ENCODE measurements at places on chromosomes 11 and 22. TPM values are rescaled to one million over a fixed set of nuclear protein-coding genes. Genes with fewer than 3 reads are reported as not detected.
A peak's percentile ranks its signal among the peaks of the same experiment; 100 is the strongest.

BRSK2 gene
- total RNA-seq, result 0.15 TPM

CCDC87 gene
- total RNA-seq, result not detected

MMP8 gene
- not detected for total RNA-seq

KDM2A gene
- 47.0 TPM for total RNA-seq

DNA sequence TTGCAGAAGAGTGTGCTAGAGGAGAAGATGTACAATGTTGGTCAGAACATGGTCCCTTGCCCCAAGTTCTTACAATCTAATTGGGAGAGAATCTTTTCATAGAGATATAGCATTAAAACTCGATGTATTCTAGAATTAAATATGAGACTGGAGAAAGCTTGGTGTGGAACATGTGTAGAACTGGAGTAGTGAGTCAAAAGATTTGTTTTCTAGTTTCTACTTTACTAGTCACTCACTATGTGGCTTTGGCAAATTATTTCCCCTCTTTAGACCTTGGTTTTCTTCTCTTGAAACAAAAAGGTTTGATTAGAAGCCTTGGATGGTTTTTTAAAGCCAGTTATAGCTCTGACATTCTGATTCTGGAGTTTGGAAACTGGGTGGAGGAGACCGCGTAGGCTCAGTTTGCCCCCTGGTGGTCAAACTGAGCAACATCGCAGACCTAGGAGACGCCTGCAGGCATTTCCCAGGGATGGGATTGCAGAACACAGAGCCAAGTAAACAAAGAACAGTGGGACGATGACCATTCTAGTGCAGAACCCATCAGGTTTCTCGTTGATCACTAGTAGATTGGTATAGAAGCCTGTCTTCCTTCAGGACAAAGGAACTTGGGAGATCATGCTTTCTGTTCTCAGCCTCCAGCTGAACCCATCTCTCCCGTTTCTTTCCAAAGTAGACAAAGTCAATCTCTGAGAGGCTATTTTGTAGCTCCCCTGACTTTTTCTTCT is 8.5 kb upstream of the CHRDL2 start:
- H3K27me3 ChIP-seq, result no peaks in the 10 kb centered on the region
- DNase-seq, result no peak
- H3K4me1 ChIP-seq, result no peaks in the 10 kb centered on the region
- no peak overlapping the region for H3K27ac ChIP-seq

GRCh38 chr11:101583251-101584128 is at the start of gene TRPC6:
Gene TRPC6 (minus strand): TSS chr11:101584007. CDS start chr11:101583503, 504 bp downstream.
- H3K4me3 ChIP-seq, result peak within 1 kb of the TSS; percentile 85
- H3K36me3 ChIP-seq, result no peaks in the 10 kb centered on the region

DNA sequence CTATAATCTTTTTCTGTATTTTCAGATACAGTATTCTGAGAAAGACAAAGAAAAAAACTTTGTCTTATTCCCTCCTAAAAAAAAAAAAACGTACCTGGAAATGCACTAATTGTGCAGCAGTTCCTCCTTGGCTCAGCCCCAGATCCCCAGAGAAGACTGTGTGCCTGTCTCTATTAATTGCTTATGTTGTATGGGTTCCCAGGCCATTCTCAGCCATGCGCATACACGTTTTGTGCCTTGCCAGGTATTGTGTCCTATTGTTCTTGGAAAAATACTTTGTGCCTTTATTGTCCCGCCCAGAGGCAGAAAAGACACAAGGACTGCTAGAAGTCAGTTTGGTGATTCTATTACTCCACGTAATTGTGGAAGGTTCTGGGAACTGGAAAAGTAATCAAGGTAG is 91.2 kb downstream of the PIWIL4 start:
- no peak overlapping the region for H3K27ac ChIP-seq
- H3K4me1 ChIP-seq, result no peaks in the 10 kb centered on the region
- DNase-seq, result no peak
- no peaks in the 10 kb centered on the region for H3K36me3 ChIP-seq
- H3K4me3 ChIP-seq, result no peak overlapping the region

DNA sequence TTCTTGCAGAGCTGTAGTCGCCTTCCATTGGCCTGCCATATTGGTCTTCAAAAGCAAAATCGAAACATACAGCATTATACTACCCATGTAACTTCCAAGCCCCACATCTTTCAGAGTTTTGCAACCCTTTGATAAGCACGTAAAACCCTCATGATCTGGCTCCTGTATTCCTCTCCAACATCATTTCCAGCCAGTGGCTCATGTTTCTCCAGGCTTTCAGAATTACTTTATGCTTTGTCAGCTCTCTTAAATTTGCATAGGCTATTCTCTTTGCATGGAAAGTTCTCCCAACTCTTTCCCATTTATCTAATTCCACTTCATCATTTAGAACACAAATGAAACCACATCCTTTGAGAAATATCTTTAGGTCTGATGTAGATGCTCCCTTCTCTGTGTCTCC is 67.8 kb upstream of the DDI1 start:
- H3K27me3 ChIP-seq, result no peaks in the 10 kb centered on the region
- no peak overlapping the region for H3K27ac ChIP-seq
- DNase-seq, result no peak
- H3K4me1 ChIP-seq, result no peaks in the 10 kb centered on the region
- no peaks in the 10 kb centered on the region for H3K36me3 ChIP-seq

GRCh38 chr11:58057481-58057880 is 26.7 kb downstream of the OR6Q1 start:
- no peak overlapping the region for H3K27ac ChIP-seq
- no peak for DNase-seq
- no peaks in the 10 kb centered on the region for H3K36me3 ChIP-seq
- no peak overlapping the region for H3K4me3 ChIP-seq
- H3K27me3 ChIP-seq, result no peaks in the 10 kb centered on the region

DNA sequence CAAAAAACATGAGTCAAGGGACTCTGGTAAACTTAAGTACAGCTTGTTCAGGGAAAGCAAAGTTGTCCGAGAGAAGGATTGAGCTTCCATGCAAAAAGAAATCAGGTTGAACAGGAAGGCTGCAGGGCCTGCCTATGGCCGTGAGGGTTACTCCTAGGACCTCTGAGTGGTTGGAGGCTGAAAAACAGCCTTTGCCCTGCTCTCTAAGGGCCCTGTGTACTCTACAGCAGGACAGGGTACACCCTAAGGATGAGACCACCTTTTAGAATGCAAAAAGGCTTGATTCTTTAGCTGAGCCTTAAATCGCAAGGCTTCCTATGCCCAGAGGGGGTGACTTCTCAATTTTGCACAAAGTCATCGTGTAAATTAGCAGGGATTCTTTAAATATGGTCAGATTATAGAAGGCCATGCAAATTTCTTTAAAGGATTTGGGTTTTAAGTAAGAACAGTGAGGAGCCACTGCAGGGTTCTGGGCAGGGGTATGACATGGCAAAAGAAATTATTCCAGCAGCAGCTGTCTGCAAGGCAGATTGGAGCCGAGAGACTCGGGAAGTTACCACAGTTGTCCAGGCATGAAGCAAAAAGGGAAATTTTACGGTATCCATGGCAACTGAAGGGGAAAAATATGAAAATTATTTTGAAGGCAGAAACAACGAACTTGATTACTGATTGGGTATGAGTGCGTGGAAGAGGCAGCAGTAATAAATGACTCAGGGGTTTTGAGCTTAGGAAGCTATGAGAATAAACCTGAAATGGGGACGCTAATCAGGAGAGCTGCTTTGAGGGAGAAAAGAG is 91.8 kb downstream of the FAM76B start:
- no peaks in the 10 kb centered on the region for H3K4me1 ChIP-seq
- no peaks in the 10 kb centered on the region for H3K27me3 ChIP-seq
- no peaks in the 10 kb centered on the region for H3K36me3 ChIP-seq
- no peak overlapping the region for H3K27ac ChIP-seq
- no peak for DNase-seq
- no peak overlapping the region for H3K4me3 ChIP-seq

GRCh38 chr11:110435780-110436717 is 6.3 kb downstream of the FDX1 start:
- H3K4me3 ChIP-seq, result no peak overlapping the region
- no peak for DNase-seq
- H3K27ac ChIP-seq, result no peak overlapping the region
- no peaks in the 10 kb centered on the region for H3K4me1 ChIP-seq
- no peaks in the 10 kb centered on the region for H3K27me3 ChIP-seq

DNA sequence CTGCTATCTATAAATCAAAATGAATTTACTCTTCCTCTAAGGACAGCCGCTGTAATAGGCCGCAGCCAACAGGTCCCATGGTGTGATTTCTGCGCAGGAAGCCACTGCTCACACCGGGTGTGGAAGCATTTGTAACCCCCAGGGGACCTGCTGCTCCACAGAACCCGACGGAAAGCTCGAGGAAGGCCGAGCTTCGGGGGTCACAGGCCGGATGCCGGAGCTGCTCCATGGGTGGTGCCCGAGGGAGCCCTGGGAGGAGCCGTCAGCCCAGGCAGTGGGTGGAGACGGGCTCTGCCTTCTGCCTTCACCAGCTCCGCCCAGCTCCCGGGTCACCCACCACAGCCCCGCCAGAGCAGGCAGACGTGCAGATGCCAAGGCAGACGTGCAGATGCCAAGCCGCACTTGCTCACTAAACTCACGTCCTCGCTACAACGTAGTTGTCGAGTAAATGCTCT is 63.5 kb downstream of the BRD1 start:
- H3K4me3 ChIP-seq, result no peak overlapping the region
- no peak overlapping the region for H3K27ac ChIP-seq
- H3K4me1 ChIP-seq, result no peaks in the 10 kb centered on the region
- no peaks in the 10 kb centered on the region for H3K36me3 ChIP-seq
- no peaks in the 10 kb centered on the region for H3K27me3 ChIP-seq

GRCh38 chr11:67178878-67179277 is 59.8 kb downstream of the KDM2A start:
- no peak overlapping the region for H3K27ac ChIP-seq
- no peaks in the 10 kb centered on the region for H3K36me3 ChIP-seq
- no peak overlapping the region for H3K4me3 ChIP-seq
- no peaks in the 10 kb centered on the region for H3K4me1 ChIP-seq

- H3K27ac ChIP-seq, result no peak overlapping the region
- no peak for DNase-seq
- H3K36me3 ChIP-seq, result no peaks in the 10 kb centered on the region
- H3K4me1 ChIP-seq, result no peaks in the 10 kb centered on the region
- no peak overlapping the region for H3K4me3 ChIP-seq
These were observed 5.9 kb downstream of the TREH start for GRCh38 chr11:118673361-118674081.

- no peaks in the 10 kb centered on the region for H3K36me3 ChIP-seq
- H3K4me1 ChIP-seq, result no peaks in the 10 kb centered on the region
- no peak overlapping the region for H3K4me3 ChIP-seq
These were observed 410.9 kb upstream of the B3GAT1 start for GRCh38 chr11:134822897-134823296.

DNA sequence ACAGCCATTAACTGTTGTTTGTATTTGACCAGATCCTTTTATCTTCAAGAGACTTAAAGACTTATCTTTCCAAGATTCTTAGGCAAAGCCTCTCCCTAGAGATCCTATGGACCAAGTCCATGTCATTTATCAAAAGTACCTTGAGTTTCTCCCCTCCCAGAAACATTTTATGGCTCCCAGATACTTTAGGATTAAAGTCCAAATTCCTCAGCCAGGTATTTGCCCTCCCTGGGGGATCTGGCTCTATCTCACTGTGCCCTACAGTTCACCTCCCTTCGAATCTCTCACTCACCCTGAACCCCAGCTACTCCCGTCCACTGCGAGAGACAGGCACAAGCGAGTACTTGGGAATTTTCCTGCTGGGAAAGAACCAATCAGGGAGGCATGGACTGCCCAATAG is 11.9 kb downstream of the MS4A8 start:
- no peak overlapping the region for H3K27ac ChIP-seq
- H3K36me3 ChIP-seq, result no peaks in the 10 kb centered on the region
- H3K4me1 ChIP-seq, result no peaks in the 10 kb centered on the region
- H3K27me3 ChIP-seq, result no peaks in the 10 kb centered on the region
- no peak overlapping the region for H3K4me3 ChIP-seq

Data from breast epithelium (tissue), 4 donors.